ENCODE measurements at places on chromosomes 6 and 20.

DNA sequence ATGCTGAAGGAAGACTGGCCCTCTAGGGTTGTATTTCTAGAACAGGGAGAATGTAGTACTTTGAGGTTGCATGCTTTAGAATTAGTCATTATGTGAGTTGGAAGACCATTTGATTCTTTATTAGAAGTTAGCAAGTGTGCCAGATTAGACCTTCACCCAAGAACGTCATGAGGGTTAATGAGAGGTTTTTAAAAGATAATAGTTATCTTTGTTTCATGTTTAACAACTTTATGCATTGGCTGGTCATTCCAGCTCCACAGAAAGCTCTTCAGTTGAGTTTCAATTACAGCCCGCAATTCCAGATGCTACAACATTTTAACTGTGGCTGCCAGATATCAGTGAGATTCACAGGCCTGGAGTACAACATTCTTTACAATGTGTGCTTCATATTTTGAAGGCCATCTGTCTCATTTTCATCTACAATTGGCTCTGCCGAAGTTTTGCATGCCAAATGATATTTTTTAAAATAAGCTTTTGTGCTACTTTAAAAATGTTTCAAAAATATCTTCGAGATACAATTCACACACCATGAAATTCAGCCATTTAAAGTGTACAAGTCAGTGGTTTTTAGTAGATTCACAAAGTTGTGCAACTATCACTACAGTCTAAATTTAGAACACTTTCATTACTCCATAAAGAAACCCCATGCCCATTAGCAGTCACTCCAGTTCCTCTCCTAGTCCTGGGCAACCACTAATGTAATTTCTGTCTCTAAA, 61.1 kb upstream of the FBXO30 start:
- DNase-seq: no peak

GRCh38 chr20:47493175-47493962, 8.3 kb upstream of the NCOA3 start:
- no peak for DNase-seq

DNA sequence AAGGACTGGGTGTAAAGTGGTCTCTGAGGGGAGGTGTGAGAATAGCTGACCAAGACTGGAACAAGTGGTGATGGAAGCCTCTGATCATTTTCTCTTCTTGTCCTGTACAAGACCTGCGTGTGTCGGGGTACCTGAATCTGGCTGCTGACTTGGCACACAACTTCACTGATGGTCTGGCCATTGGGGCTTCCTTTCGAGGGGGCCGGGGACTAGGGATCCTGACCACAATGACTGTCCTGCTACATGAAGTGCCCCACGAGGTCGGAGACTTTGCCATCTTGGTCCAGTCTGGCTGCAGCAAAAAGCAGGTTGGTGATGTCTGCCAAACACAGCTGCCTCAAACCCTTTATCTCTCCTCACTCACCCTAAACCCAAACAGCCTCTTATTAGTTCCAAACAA, 1.7 kb upstream of the HSD17B8 start:
- no peak for DNase-seq

GRCh38 chr6:148746363-148747144, at the start of gene UST:
UST (plus strand) TSS chr6:148747030; CDS start chr6:148747431, 401 bp downstream.
- no peak for DNase-seq

DNA sequence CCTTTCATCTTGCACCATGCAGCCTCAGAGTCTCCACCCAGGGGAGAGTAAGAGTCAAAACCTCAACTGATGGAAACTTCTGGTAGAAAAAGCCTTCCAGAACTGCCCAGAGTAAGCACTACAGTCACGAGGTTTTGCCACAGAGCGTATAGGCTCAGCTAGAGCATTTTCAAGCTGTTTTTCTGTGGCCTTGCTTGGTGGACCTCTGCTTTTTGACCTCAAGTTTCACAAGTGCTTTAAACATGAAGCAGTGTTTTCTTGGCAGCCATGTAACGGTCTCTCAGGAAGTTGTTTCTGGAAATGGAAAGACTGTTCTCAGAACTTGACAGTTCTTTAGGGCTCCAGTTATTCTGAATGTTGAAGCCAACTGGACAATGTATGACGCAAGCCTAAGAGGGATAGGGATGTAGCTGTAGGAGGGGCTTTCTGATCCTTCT, 146.5 kb downstream of the ZDHHC14 start:
- no peak for DNase-seq

GRCh38 chr6:41535766-41536165, 10.4 kb upstream of the FOXP4 start:
- no peak for DNase-seq

- DNase-seq: no peak
These were observed 32.5 kb downstream of the SYNDIG1 start for GRCh38 chr20:24501764-24502556.

DNA sequence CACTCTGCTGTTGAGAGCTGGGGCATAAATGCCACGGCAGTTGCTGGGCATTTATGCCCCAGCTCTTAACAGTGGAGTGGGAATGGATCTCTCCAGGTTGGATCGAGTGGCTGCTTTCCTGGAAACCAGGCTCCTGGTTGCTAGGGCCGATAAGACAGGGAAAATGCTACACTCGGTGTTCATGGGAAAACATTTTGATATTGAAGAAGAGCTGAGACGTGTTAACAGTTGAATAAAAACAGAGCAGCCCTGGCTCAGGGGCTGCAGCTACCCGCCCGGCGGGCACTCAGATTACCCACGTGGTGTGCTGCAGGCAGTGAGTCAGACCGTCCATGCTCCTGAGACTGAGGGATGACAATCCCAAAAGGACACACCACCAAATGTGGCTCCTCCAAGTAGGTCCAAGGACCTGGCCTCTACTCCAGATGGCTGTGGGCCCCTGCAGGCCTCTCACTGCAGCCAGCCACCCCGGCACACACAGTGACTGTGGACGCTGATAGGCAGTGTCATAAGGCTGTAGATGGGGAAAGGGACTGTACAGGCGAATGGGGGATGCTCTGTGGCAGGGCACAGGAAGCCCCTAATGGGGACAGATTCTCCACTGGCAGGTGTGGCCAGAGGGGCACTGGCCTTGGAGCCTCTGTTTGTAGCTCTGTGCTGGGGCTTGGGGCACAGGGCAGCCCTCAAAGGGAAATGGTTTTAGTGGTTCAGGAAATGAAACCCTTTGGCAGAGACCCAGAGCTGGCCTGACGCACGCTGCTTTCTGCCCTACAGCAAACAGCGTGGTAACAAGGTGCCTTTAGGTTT, 237.8 kb downstream of the LY86 start:
- DNase-seq: no peak

- DNase-seq: no peak
These were observed 3.3 kb upstream of the STK38 start for GRCh38 chr6:36550473-36551000.

- DNase-seq: no peak
These were observed 510.7 kb upstream of the SULF2 start for GRCh38 chr20:48295966-48296421.

GRCh38 chr20:38554986-38555385, 26.0 kb upstream of the ADIG start:
- DNase-seq: no peak

DNA sequence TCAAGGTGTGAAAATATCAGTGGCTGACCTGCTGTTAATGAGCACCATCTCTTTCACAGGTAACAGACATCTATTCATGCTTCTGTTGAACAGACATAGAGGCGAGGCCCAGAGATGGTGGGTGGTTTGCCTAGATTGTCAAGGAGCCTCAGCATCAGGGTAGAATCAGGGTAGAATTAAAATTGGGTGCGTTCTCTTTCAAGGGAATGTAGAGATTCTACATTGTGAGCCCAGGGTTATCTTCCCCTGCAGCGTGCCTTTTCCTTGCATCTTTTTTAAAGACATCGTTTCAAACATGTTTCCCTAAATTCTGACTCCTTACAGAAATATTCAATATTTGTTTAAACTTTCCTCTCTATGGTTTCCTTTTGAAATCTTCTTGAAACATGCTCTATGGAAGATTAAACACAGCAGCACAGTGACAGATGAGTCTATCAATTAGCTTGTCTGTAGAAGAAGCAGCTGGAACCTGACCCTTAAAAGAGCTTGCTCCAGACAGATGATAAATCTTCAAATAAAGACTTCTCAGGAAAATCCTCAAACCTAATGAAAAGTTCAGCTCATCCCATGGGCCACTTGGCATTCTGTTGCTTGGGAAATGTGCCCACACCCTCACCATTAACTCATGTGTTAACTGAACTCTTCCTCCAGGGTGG, 119.8 kb downstream of the IPCEF1 start:
- no peak for DNase-seq

GRCh38 chr6:111114482-111114881, 27.2 kb downstream of the SLC16A10 start:
- no peak for DNase-seq

- no peak for DNase-seq
These were observed 2.1 kb upstream of the LAMA5 start for GRCh38 chr20:62368976-62369814.

- DNase-seq: no peak
These were observed 130.7 kb downstream of the UTRN start for GRCh38 chr6:144415835-144416237.

- no peak for DNase-seq
These were observed 29.7 kb downstream of the MYO6 start for GRCh38 chr6:75778757-75779156.

DNA sequence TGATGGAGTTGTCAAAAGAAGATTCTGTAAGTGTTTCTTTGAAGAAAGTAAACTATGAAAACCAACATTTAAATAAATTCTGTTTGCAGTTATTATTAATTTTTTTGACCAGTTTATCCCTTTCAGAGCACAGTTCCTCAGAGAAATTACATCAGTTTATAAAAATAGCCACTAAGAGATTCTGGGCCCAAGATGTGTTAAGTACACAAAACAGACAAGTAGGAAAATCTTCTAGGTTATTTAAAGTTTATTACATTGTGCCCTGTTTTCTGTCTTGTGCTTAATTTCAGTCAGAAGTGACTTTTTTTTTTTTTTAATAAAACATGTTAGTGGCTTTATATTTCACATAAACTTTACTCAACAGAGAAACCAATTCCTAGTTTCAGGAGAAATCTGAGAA, 72.3 kb downstream of the ECT2L start:
- no peak for DNase-seq

- no peak for DNase-seq
These were observed 93.3 kb downstream of the RNASET2 start for GRCh38 chr6:166862978-166863530.

GRCh38 chr6:94323853-94324252, 904.5 kb upstream of the EPHA7 start:
- DNase-seq: no peak

- no peak for DNase-seq
These were observed 7.2 kb upstream of the PPP1R16B start for GRCh38 chr20:38798266-38798665.

DNA sequence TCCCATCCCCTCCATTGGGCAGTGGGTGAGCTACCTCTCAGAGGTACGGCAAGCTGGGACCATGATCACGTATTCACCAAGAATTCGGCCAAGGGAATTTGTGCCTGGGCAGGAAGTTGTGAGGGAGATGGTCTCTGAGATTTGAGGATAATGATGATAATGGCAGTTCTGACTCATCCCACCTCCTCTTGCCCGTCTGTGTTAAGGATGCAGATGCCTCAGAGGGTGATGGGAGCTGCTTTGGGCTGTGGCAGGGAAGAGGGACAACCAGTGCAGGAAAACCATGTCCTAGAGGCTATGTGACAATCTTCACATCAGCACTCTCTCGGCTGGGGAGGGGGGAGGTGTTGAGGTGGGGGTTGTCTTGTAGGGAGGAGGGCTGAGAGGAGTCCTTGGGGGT, 4.3 kb downstream of the TGM6 start:
- DNase-seq: no peak

- no peak for DNase-seq
These were observed 29.4 kb downstream of the UNC5CL start for GRCh38 chr6:41009669-41010068.

DNA sequence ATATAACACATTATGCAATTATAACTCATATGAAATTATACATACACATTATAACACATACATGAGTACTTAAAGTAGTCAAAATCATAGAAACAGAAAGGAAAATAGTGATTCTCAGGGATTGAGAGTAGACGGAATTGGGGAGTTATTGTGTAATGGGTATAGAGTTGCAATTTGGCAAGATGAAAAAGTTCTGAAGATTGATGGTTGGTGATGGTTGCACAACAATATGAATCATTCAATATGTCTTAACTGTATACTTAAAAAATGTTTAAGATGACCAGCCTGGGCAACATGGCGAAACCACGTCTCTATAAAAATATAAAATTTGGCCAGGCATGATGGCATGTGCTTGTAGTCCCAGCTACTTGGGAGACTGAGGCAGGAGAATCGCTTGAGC, 372.7 kb downstream of the CDKAL1 start:
- no peak for DNase-seq

DNA sequence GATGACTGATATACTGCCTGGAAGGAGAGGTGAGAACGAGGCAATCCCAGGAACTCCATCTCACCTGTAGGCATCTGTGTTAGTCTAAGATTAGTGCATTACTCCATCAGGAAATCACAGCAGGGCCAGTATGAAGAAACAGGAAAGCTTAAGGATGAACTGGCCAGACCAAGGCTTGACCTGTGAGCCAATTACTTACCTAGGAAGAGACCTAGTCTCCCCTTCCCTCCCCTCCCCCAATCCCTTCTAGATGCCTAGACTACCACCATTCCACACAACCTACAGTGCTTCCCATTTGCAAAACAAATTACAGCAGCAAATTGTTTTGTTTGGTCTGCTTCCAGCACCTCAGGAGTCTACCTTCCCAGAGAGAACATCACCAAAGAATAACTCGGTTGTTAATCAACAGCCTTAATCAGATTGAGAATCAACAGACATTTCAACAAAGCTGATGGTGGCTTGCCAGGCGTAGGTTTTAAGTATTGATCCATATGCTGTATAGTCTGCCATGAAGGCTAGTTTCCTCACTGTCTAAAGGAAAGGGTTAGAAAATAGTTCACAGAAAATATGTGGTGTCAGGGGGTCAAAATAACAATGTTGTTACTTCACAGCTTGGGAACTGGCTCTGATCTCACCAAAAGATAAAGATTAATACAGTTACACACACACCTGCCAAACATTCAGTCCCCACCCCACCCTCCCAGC, 10.1 kb downstream of the PKHD1 start:
- DNase-seq: no peak

DNA sequence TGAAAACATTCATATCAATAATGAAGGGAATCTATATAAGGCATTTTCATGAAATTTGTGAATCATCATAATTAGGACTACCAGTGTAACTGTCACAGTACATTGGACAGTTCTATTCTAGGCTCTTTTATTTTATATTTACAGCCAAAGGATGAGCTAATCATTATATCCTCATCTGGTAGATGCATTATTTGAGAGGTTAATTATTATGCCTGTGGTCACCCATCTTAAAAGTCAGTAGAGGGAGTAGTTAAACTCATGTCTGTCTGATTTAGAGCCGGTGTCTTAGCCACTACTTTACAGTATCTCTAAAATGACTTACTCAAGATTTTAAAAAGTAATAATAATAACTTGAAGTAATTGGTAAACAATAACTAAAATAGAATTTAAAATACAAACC, 899.3 kb upstream of the MAP3K7 start:
- DNase-seq: no peak

GRCh38 chr20:15494851-15495250, 1078.4 kb downstream of the KIF16B start:
- DNase-seq: no peak

- no peak for DNase-seq
These were observed at the start of gene OVOL2 for GRCh38 chr20:18057101-18057993. OVOL2 (minus strand) TSS chr20:18057916; CDS start chr20:18057634, 282 bp downstream.

- DNase-seq: no peak
These were observed 3.1 kb upstream of the HINT3 start for GRCh38 chr6:125953502-125953875.

- no peak for DNase-seq
These were observed 1692.2 kb downstream of the HACE1 start for GRCh38 chr6:103167345-103168071.

GRCh38 chr6:155026022-155026705, 31.0 kb downstream of the TIAM2 start:
- no peak for DNase-seq

GRCh38 chr6:112780498-112781096, 433.5 kb downstream of the RFPL4B start:
- no peak for DNase-seq

Data from stimulated activated CD8-positive, alpha-beta memory T cell treated with anti-CD3 and anti-CD28 coated beads, Interleukin-15, amount 100 ng/mL, for 1 hour (primary cell).